H9 (cell line): ENCODE measurements at places on chromosomes 2 and 18. TPM values are rescaled to one million over a fixed set of nuclear protein-coding genes. Genes with fewer than 3 reads are reported as not detected.

Gene RAB27B
- 0.15 and 0.24 TPM in 2 replicates for total RNA-seq

Gene RAX
- total RNA-seq, result 0.37 TPM in 1 of 2 replicates, not detected in the other

DNA sequence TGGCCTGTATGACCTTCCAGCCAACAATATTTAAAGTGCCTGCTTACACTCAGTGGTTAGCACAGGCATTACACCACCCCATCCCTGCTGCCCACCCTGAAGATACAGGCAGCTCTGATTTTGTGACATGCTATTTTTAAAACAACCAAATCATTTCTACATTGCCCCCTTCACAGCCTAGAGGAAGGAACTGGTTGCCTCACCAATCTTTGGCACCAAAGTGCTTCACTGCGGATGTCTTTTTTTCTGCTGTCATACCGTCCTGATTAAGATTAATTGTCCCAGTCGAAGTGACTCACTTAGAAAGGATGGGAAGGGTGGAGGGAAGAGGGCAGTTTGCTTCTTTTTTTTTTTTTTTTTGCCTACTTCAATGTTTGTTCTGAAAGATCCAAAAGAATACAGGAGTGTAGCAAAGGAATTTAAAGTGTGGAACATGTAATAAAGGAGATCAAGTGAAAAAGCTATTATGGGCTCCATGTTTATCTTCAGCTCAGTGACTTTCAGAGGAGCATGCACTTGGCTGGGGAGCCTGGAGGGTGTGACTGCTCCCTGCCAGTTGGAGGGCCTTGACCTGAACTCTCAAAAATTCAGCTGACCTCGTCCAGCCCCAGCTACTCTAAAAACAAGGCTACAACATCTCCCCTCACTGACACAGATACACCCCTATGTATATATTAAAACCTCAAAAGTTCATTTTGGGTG lies 501.1 kb upstream of the TNP1 start:
- H3K4me3 ChIP-seq, result no peak overlapping the region
- peaks cover 2% of the 10 kb centered on the region; the same call in 1 of the 2 replicates for H3K4me1 ChIP-seq
- no peak overlapping the region for H3K27ac ChIP-seq
- H3K27me3 ChIP-seq, result peaks cover 2% of the 10 kb centered on the region
- DNase-seq, result no peak

GRCh38 chr2:216632346-216632951 lies 771 bp upstream of the IGFBP2 start:
- DNase-seq, result peak; percentile 43
- H3K27ac ChIP-seq, result no peak overlapping the region
- peak overlapping the region; percentile 91 for H3K4me3 ChIP-seq
- peaks cover 5% of the 10 kb centered on the region; the same call in 1 of the 2 replicates for H3K4me1 ChIP-seq
- H3K27me3 ChIP-seq, result no peaks in the 10 kb centered on the region

GRCh38 chr18:76668546-76668945 lies 153.8 kb upstream of the ZNF236 start:
- H3K27me3 ChIP-seq, result no peaks in the 10 kb centered on the region
- no peaks in the 10 kb centered on the region for H3K36me3 ChIP-seq
- H3K4me3 ChIP-seq, result no peak overlapping the region
- H3K27ac ChIP-seq, result no peak overlapping the region
- no peak for DNase-seq
- no peaks in the 10 kb centered on the region for H3K4me1 ChIP-seq

- no peak overlapping the region for H3K4me3 ChIP-seq
- no peak overlapping the region for H3K27ac ChIP-seq
- H3K27me3 ChIP-seq, result no peaks in the 10 kb centered on the region
Observed at GRCh38 chr2:4300616-4301015, 597.2 kb downstream of the DCDC2C start.
